ENCODE measurements at places on chromosomes 1 and 21. TPM values are rescaled to one million over a fixed set of nuclear protein-coding genes. Genes with fewer than 3 reads are reported as not detected.

Gene LDLRAD1
- total RNA-seq, result not detected

Gene DCST1
- total RNA-seq, result not detected

Gene CTSS
- total RNA-seq, result 33.7 TPM

Gene KPRP
- not detected for total RNA-seq

Gene TRPM2
- not detected for total RNA-seq

Gene ALG14
- 2.8 TPM for total RNA-seq

Gene CHRNB2
- total RNA-seq, result under 0.01 TPM

Gene LINGO4
- total RNA-seq, result not detected

Gene TP73
- under 0.01 TPM for total RNA-seq

Gene TRNP1
- 10.9 TPM for total RNA-seq

Gene HTR6
- not detected for total RNA-seq

Gene MRPL20
- total RNA-seq, result 132 TPM

Gene GJA8
- not detected for total RNA-seq

Gene NUAK2
- total RNA-seq, result 1.2 TPM

Gene C1orf94
- not detected for total RNA-seq

Gene CLIC6
- total RNA-seq, result not detected

Gene NHLH1
- total RNA-seq, result under 0.01 TPM

Gene OR6K3
- total RNA-seq, result not detected

Gene MTARC1
- 0.73 TPM for total RNA-seq

Gene RHCE
- total RNA-seq, result 0.11 TPM

Gene ASB17
- total RNA-seq, result not detected

Gene SELENON
- 33.2 TPM for total RNA-seq

Gene SETDB1
- total RNA-seq, result 36.7 TPM

Gene GPR153
- 2.5 TPM for total RNA-seq

Gene TOR1AIP1
- total RNA-seq, result 24.5 TPM

Gene NOL9
- total RNA-seq, result 22.2 TPM

Gene OR2T2
- not detected for total RNA-seq

Gene OLIG1
- not detected for total RNA-seq

Gene PLEKHA6
- 6.8 TPM for total RNA-seq

Gene KCNJ15
- total RNA-seq, result 0.04 TPM

Gene LCK
- 0.26 TPM for total RNA-seq

Gene CFHR2
- not detected for total RNA-seq

Gene ERVH48-1
- total RNA-seq, result not detected

Gene BNIPL
- total RNA-seq, result 0.07 TPM

Gene KRTAP19-3
- not detected for total RNA-seq

Gene VSIG8
- not detected for total RNA-seq

Gene BRDT
- not detected for total RNA-seq
